Stimulated activated CD8-positive, alpha-beta memory T cell treated with anti-CD3 and anti-CD28 coated beads, Interleukin-15, amount 100 ng/mL, for 1 hour (primary cell): ENCODE measurements at places on chromosomes 3 and 15.

DNA sequence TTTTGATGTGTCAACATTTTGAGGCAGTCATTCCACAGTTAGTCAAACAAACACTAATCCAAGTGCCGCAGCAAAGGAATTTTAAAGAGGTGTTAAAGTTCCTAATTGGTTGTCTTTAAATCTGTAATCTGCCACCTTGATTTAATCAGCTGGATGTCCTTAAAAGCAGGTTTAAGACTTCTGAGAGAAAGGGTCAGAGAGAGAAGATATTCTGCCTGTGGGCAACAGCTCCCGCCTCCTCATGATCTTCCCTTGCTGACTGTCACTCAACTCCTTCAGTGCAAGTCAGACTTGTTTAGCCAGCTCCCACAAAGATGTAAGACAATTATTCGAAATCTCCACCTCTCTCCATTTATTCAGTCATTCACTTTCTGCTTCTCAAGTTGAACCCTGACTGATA lies 92.6 kb upstream of the MYRIP start:
- DNase-seq = no peak

- DNase-seq = no peak
Observed at GRCh38 chr3:79257791-79258190, 510.0 kb downstream of the ROBO1 start.

GRCh38 chr15:82272154-82272553 lies 9.5 kb downstream of the SAXO2 start:
- DNase-seq = no peak

DNA sequence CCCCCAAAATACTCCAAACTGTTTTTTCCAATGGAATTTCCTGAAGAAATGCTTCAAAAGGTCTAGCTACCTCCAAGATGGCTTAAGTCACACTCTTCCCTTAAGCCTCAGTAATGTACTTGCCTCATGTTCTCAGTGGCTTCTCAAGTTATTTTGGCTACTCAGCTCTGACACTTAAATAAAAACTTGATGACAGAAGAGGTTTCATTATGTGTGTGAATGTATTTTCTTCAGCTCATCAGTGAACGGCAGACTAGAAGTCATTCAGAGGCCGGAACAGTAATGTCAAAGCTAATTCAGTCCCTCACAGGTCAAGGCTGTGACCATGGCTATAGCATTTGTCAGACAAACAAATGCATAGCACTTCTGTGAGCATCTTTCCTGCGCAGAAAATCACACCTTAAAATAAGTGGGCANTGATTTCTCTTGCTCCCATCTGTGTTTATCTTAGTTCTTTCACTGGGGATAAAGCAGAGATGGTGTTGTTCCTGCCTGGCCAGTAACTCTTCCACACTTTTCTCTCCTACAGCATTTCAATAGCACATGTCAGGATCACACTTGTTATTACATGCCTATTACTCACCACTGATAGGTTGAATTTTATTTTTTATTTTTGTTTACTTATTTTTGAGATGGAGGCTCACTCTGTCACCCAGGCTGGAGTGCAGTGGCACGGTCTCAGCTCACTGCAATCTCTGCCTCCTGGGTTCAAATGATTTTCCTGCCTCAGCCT lies 68.5 kb upstream of the PLCL2 start:
- DNase-seq = no peak

DNA sequence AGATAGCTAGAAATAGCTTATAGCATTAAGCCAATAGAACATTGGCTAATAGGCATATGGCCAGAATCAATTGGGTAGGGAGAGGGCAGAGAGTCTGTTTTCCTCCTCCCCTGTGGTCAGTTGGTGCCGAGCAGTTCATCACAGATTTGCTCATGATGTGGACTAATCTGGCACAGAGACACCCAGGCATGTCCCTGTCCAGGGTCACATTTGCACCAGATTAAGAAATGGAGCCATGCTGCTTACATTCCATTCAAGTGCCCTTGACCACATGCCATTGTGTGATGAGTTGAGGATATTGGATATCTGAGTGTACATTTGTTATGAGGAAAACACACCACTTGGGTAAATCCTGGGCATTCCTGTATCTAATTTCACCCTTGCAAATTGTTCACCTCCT lies 53.4 kb downstream of the USP13 start:
- no peak for DNase-seq

GRCh38 chr3:182979674-182980191 lies 605 bp downstream of the DCUN1D1 start:
- no peak for DNase-seq

GRCh38 chr3:100184948-100185570 lies 70.8 kb upstream of the FILIP1L start:
- no peak for DNase-seq

- DNase-seq = no peak
Observed at GRCh38 chr3:73203101-73203500, 141.6 kb downstream of the EBLN2 start.

GRCh38 chr3:65114041-65114440 lies 426.2 kb upstream of the ADAMTS9 start:
- DNase-seq = no peak

GRCh38 chr15:28094732-28095521 lies 4.2 kb downstream of the OCA2 start:
- no peak for DNase-seq

GRCh38 chr3:14329116-14329830 lies 73.1 kb upstream of the SLC6A6 start:
- no peak for DNase-seq

GRCh38 chr3:38247366-38248035 lies 18.1 kb upstream of the SLC22A13 start:
- DNase-seq = no peak

DNA sequence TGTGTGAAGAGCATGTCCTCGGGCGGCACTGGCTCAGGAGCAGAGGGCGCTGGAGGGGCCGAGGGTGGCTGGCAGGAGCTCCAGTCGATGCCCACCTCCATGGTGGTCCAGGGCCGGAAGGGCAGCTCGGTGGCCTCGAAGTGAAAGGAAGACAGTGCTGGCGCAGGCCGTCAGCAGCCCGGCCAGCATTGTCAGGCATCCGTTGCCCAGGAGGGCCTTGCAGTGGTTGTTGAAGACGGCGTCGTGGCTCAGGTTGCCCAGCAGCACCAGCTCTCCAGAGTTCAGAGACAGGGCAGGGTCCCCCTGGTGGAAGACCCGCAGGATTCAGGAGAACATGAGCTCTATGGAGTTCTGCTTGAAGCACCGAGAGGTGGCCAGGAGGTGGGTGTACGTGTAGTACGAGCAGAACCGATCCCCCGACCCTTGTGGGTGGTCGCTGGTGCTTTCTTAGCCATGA lies 16.5 kb upstream of the SIAH2 start:
- DNase-seq = no peak

DNA sequence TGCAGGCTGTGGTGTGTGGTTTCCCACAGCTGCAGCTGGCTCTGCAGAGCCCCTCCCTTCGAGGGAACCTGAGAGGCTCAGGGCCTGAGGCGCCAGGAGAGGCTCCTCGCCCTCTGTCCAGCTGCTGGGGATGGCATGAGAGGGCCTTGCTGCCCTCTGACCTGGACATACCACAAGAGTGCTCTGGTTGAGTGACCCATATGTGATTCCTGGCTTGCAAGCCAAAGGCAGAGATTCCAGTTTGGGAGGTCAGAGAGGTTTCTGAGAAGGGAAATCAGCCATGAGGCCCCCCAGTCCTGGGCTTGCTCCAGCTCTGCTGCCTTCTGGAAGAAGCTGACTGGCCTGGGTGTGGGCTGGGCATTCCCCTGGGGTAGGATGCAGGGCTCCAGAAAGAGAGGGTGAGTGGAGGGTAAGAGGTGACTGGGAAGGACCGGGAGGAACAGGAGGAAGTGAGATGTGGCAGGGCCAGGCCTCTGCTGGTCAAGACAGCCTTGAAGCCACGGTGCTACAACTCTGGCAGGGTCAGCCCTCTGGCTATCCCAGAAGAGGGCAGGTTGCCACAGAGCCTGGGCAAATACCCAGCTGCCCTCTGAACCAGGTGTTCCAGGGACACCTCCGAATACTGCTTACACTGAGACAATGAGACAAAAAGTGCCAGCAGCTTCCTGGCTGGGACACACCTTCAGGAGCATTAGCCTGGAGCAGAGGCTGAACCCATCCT lies 16.0 kb upstream of the SRP14 start:
- no peak for DNase-seq

- DNase-seq = no peak
Observed at GRCh38 chr3:8593021-8593827, 51.4 kb downstream of the SSUH2 start.

DNA sequence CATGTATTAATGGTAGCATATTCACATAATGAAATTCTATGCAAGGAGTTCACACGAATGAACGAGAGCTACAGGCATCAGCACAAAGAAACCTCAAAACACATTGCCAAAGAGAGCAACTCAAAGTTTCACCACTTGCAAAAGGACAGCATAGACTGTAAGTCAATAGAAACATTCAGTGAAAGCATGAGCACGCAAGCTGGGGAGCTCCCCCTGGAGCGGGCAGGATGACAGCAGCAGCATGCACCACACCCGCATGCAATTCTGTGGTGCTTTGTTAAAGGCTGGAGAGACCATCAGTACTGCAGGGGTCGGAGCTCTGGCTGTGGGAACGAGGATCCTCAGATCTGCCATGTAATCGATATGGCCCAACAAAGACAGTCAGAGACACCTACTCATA lies 18.7 kb downstream of the OCA2 start:
- no peak for DNase-seq

GRCh38 chr3:170976190-170976519 lies 50.4 kb downstream of the SLC2A2 start:
- DNase-seq = no peak

DNA sequence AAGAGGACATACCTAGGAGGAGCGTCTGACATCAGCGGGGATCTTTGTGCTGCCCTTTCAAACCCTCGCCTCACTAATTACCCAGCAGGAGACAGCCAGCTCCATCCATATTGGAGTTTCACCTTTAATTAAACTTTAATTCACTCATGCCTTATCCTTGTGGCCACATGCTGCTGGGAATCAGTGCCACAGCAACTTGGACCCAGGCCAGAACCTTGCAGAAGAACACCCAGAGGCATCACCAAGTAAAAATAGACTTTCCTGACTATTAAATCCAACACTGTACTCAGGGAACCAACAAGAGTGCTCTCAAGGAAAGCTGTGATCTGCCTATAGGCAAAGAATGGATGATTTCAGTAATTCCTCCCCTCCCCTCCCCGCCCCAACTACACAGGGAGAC lies 23.9 kb downstream of the EIF1B start:
- DNase-seq = no peak

- DNase-seq = no peak
Observed at GRCh38 chr3:4749567-4750002, 229.7 kb upstream of the BHLHE40 start.

DNA sequence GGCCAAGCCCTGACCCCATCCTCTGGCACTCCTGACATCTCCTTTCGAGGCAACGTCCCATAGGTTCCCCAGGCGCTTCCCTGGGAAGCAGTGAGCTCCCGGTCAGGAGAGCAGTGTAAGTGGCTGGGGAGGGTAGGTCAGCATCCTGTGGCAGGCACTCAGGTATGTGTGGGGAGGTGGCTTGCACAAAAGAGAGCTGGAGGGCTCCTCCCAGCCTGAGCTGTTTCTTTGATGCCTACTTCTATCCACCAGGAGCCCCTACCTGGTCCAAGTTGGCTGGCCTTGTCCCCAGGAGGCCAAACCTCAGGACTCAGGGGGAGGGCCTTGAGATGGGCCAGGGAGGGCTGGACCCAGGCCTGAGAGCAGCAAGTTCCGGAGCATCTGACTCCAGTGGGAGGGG lies 31.7 kb upstream of the LINGO1 start:
- DNase-seq = no peak

GRCh38 chr15:29616512-29616911 lies 205.8 kb downstream of the TJP1 start:
- DNase-seq = no peak

- DNase-seq = no peak
Observed at GRCh38 chr3:101781166-101781565, 2.2 kb downstream of the NXPE3 start.

DNA sequence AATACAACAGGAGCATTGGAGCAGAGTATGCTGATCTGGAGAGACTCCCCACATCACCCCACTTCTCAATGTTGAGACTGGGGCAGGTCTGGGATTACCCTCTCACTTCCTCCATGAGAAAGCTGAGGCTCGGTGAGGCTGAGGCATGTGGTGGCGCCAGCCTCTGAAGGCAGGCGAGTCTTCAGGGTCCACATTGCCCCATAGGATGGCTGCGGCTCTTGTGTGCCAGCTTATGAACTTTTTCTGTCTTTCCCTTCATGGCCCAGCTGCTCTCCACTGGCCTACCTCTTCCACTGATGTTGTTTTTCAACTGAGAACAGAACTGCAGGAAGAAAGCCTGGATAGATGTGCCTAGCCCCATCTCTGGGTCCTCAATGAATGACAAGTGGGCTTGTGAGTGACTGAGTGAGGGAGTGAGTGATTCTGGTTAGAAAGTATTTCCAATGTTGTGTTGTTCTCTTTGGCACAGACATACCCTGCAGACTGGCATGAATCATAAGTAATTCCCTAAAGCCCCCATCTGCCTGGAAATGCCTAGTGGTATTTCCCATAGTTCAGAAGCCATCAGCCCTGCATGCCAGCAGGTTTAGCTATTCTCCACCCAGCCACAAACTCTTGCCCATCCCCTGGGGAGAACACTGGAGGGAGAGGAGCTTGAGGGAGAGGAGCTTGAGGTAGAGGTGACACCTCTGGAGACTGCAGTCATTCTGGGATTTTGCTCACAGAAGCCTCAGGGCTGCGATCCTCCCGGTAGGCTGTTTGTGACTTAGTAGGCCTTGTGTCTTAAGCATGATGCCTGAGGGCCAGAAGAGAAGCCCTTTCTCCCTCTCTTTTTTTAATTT lies 56.9 kb downstream of the AMOTL2 start:
- no peak for DNase-seq

- no peak for DNase-seq
Observed at GRCh38 chr15:90645873-90646575, 71.1 kb upstream of the BLM start.

GRCh38 chr3:146026547-146026946 lies 134.4 kb downstream of the PLOD2 start:
- DNase-seq = no peak

DNA sequence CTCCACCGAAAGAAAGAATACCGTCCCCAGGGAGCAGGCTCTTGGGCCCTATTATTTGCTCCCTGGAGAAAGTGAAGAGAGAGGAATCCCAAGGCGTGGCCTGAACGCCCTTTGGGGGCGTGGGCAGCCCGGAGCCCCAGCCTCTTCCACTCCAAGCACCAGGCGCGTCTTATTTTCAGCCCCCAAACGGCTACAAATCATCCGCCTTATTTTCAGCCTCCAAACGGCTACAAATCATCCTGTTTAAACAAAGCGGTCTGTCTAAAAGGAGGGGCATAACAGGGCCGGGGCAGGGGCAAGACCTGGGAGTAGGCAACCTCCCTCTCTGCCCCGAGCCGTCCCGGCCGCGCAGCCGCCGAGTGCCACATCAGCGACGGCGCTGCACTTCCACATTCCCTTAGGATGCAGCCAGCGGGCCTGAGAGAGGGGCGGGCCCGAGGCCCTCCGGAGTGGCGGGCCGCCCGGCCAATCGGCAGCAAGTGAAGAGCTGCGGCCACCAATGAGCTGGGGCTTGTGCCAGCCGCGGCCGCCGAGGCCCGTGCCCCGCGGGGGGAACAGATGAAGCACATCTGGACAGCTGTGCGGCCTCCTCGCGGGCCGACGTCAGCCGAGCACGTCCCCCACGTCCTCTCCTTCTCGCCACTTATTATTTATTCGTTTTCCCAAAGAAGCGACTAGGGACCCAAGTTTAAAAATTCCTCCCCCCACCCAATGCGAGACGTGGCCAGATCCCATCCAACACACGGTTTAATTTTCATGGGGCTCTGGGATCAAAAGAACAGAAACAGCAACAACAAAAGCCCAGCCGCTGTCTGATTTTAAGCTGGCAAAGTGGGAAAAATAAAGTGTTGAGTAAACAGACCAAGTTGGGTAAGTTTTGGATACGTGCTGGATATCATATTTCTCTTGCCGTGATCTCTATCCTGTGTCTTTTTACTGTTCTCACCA lies at the start of gene TMEM45A:
TSS of gene TMEM45A (plus strand) at position 561 of the 948 bp plus-strand sequence. CDS start 62,593 bp downstream, outside the sequence.
- peak; percentile 42 for DNase-seq

- no peak for DNase-seq
Observed at GRCh38 chr15:23994273-23994672, 307.2 kb upstream of the NDN start.
